ENCODE measurements at places on chromosomes 3 and 15. TPM values are rescaled to one million over a fixed set of nuclear protein-coding genes. Genes with fewer than 3 reads are reported as not detected.

The TMEM40 gene
- 722 TPM for polyA plus RNA-seq

The NEK11 gene
- 1.2 TPM for polyA plus RNA-seq

The REC114 gene
- polyA plus RNA-seq = not detected

The IL1RAP gene
- polyA plus RNA-seq = 5.9 TPM

The ANKUB1 gene
- not detected for polyA plus RNA-seq

The MEGF11 gene
- not detected for polyA plus RNA-seq
